ENCODE measurements at places on chromosomes 5 and 9.

GRCh38 chr9:107693625-107694326 is 204.2 kb upstream of the KLF4 start:
- DNase-seq, result no peak

DNA sequence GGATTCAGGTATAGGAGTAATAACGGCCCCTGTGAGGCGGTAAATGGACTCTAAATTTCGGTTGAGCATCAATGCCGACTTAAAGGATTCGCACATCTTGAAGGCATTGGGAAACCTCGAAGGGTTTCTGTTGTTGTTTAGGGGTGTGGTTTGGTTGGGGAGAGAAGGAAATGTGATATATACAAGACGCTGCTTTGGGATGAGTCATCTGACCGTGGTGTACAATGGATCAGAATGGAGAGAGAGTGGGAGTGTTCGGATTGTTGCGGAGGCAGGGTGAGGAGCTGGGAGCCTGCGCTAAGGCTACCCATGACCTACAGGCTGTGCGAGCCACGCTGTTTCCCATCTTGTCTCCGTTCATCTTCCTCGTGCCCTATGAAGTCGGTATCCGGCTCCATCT is 60.4 kb upstream of the ERCC6L2 start:
- DNase-seq, result no peak

DNA sequence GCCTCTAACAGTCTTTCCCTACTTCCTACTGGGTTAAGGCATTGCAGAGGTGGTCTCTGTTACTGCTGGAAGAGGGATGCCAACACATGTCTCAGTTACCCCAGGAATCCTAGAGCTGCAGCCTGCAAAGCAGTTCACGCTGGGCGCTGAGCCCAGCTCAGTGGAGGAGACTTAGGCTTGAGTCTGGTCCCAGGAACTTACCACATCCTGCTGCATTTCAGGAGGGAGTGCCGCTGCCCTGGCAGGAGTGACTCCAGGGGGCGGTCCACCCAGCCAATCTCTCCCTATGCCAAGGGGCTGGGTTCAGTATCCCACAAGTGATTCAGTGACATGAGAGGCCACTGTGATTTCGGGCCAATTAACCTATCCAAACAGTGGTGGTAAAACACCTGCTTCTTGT is 7.6 kb downstream of the TTC16 start:
- DNase-seq, result no peak

- DNase-seq, result no peak
Measured at GRCh38 chr5:5145651-5146529, 5.8 kb downstream of the ADAMTS16 start.

DNA sequence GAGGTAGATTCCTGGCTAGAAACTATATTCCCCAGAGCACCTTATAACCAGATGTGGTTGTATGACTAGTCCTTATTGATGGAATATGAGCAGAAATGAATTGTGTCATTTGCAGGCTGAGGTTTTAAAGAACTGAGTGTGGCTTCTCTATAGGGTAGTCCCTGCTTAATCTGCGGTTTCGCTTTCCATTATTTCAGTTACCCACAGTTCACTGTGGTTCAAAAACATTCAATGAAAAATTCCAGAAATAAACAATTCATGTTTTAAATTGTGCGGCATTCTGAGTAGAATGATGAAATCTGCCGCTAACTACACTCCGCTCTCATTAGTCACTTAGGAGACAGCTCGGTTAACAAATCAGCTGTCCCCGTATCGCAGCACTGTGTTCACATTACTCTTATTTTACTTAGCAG is 65.1 kb downstream of the ANKRD55 start:
- DNase-seq, result no peak

- DNase-seq, result no peak
Measured at GRCh38 chr9:69919461-69920061, 98.9 kb downstream of the CFAP95 start.

DNA sequence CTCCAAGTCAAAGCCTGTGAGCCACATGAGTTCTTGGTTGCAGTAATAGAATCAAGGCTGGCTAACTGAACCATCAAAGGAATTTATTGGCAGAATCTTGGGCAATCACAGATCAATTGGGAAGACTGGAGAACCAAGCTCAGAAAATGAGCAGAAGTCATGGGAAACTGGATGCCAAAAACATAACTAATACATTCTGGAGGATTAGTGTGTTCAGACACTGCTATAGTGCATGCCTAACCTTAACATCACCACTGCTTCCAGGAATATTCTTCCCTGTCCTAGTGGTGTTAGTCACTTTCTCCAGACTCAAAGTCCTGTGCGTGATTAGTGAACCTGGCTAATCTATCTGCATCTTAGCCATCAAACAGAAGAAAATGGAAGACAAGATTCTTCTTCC is 843.7 kb downstream of the EFNA5 start:
- DNase-seq, result no peak

DNA sequence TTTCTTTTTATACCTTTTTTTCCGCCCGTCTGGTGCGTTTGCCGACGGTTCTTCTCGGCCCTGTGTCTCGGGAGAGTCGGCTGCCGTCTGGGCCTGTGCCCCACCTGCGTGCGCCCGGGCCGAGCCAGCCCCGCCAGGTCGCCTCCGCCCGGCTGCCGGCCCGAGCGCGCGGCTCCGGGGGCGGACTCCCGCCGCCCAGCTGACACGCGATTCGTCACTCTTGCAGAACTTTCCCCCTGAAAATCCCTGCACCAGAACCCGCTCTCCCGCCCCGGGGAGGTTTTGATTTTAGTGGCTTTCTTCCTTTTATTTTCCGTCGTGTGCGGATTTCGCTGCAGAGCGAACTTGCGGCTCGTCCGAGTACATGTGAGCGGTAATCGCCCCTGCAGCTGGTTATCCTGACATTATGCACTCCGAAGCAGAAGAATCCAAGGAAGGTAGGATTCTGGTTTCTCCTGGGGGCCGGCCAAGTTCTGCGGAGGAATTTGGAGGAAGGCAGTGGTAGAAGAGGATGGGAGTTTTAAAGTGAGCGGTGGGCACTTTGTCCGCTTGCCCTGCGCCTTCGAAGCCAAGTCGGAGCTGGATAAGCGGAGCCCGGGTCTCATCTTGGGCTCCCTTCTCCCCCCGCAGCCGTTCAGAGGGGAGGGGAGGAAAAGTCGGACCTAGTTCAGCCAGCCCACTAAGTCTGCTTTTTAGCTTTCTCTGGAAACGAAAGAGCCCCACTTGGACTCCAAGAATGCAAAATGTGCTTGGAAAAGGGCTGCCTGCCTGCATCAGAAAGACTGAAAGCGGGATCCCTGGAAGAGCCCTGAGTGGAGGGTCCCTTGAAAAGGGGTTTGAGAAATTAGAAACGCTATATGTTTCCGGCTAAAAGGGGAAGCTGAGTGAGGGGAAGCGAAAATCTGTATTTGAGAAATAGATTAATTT is at the start of gene TNFAIP8:
Gene TNFAIP8 (plus strand): TSS at position 335 of the 927 bp plus-strand sequence. CDS start 72 bp downstream, at position 407.
- peak; percentile 74 for DNase-seq

DNA sequence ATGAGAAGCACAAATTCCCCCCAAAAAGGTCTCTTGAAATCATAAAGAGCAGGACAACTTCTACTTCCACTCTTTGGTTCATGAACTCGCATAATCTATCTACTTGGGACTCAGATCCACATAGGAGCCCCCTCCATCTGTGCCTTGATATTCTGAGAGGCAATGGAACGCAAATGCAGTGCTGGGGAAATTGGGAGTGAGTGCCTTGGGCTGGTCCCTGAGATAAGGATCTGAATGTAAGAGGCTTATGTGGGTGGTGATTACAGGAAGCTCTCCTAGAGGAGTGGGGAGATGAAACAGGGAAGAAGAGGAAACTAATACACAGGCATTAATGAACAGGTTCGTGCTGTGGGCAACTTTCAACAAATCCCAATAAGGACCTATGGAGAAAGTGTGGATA is 285.6 kb downstream of the RASEF start:
- DNase-seq, result no peak

DNA sequence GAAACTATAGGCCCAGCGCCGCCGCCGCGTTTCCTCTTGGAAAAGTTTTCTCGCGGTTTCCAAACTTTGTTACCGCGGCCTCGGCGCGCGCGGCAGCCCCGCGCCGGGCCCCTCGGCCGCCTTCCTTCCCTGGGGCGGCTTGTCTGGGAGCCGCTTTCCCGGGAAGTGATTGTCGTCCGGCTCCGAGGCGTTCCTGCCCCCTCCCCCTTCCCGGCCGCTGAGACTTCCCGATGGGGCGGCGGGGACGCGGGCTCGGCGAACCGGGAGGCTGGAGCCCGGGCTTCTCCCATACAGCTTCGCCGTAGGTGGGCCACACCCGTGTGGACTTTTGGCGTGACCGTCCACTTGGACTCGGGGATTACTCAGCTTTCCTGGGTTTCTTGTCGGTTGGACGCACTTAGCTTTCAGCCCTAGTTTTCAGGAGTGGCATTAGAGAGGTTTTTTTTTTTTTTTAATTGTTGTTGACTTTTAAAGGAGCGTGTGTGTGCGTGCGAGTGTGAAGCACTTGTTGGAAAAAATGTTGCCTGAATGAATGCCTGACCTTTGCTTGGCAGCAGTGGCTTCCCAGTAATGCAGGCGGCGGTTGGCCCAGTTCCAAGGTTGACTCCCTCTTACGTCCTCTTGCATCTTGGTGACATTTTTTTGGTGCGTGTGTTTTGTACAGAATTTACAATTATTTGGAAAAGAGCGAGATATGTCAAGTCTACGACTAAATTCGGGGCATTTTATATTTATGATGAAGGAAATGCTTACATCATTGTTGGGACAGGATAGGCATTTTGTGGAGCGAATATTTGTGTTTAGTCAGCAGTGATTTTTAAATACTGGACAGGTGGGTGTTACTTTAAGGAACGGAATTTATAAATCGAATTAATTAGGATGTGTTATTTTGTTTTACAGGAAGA is 821 bp downstream of the CTNNA1 start:
- peak; percentile 15 for DNase-seq

DNA sequence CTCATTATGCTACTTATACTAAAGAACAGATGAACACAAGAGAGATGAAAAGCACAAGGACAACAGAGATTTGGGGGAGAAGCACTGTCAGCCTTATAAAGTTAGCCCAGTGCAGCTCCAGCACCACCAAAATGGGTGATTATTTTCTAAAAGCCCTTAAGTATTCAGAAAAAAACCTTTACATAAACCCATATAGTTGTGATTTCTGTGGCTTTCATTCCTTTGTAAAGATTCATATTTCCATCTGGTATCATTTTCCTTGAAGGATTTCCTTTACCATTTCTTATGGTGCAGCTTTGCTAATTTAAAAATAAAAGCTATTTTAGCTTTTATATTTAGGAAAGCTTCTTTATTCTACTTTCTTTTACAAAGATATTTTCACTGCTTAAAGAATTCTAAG is 311.0 kb downstream of the TMEM167A start:
- no peak for DNase-seq

- no peak for DNase-seq
Measured at GRCh38 chr5:61777292-61777691, 445.2 kb downstream of the ZSWIM6 start.

DNA sequence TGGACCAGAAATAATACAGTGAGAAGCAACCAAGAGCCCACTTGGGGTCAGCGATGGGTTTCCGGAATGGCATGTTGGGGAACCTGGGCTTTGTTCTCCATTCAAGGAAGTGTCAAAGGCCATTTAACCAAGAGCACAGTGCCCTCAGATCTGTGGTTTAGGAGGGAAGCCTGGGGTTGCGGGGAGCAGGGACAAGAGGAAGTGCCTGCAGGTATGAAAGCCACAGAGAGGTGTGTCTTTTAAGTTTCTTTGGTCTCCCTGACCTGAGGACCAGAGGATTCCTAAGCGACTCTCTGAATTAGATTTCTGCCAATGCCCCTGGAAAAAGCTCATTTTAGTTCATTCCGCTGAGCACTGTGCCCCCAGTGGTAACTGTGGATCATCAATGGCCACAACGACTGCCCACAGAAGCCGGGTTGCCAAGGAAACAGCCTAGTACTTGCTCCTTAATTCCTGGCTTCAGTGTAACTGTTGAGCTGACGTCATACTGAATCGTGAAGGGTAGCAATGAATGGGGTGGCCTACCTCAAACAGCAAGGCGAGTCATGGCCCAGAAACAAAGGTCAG is 107.3 kb upstream of the SPIN1 start:
- DNase-seq, result no peak

- DNase-seq, result no peak
Measured at GRCh38 chr5:168162464-168162863, 129.0 kb upstream of the WWC1 start.

DNA sequence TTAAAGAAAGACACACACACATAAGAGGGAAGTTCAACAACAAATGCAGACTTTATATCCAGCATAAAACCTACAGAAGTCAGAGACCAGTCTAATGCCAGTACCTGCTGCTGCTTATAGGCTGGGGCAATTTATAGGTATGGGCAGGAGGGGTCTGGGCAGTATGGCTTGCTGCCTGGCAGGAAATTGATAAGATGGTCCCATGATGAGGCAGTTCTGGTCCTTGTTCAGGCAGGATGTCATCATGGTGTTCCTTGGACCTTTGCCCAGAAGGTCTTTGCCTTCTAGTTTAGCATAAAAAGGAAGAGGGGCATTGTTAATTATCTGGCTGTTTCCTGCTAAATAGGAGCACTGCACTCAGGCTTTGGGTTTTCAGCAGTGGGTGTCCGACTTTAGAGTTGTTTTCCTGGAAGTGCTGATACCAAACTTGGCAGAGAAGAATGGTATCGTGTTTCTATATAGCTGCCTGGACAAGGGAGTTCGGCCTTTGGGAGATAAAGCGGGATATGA is 10.4 kb upstream of the PDCD1LG2 start:
- DNase-seq, result no peak

- no peak for DNase-seq
Measured at GRCh38 chr5:135429301-135430134, 17.6 kb downstream of the DCANP1 start.
